Adrenal gland (tissue), 19 donors: ENCODE measurements at places on chromosomes 3 and 15. TPM values are rescaled to one million over a fixed set of nuclear protein-coding genes. Genes with fewer than 3 reads are reported as not detected.
A peak's percentile ranks its signal among the peaks of the same experiment; 100 is the strongest.

DNA sequence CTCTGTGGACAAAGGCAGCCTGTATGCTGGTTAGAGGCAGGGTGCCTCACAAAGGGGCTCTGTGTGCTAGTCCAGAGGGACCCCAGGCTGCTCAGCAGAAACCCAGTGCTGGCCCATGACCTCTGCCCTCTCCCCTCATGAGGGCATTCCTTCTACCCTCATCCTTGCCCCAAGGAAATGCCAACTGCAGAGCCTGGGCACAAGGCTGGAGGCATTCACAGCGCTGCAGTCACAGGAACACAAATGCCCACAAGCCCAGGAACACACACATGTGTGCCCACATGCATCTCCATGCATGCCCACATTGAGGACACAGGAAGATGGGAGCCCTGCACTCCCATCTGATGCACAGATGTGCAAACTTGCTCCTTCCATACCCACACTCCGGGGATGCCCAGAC lies 3.8 kb downstream of the INKA1 start:
- no peak for DNase-seq
- peaks cover 7% of the 10 kb centered on the region for H3K4me1 ChIP-seq
- H3K4me3 ChIP-seq, result no peak overlapping the region
- no peak overlapping the region for H3K27ac ChIP-seq

DNA sequence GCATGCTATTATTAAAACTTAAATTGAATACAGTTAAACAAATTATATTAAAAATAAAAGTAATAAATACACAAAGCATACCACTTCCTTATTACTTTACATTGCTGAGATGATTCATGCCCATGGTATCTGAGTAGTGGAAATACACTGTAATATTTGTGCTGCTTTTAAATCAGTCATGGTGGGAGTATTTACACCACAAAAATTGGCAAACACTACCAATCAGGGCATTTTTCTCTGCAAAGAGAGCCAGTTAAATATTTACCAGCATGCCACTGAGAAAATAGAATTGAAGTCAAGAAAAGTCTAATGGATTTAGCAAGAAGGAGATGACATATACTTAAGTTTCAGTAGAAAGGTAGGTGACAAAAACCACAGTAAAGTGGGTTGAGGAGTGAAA lies 19.6 kb downstream of the PPARG start:
- no peaks in the 10 kb centered on the region for H3K36me3 ChIP-seq
- no peaks in the 10 kb centered on the region for H3K27me3 ChIP-seq
- H3K4me1 ChIP-seq, result no peaks in the 10 kb centered on the region
- H3K27ac ChIP-seq, result no peak overlapping the region

DNA sequence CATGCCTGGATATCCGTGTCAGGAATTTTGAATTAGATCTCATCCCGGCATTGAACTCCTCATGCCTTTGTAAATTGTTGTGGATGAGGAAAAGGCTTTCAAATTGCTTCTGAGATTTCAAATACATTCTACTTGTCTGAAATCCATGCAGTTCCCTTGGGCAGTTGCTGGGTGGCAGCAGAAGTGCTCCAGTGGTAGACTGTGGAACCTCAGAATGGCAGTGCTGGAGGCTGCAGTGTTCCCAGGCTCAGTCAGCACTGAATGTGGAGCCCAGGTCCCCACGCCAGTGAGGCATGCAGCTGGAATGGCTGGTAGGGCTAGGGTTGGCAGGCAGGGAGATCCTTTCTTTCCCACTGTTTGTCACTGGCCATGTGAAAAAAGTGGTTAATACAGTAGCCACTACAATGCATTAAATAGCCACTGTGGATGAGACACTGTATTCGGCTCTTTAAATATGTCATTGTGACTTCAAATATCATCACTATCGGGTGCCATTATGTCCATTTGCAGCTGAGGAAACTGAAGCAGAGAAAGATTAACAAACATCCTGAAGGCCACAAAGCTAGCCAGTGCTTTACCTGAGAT lies 98.6 kb downstream of the TPRG1 start:
- no peaks in the 10 kb centered on the region for H3K36me3 ChIP-seq
- peak; percentile 58 for DNase-seq
- no peaks in the 10 kb centered on the region for H3K27me3 ChIP-seq
- H3K4me1 ChIP-seq, result no peaks in the 10 kb centered on the region

DNA sequence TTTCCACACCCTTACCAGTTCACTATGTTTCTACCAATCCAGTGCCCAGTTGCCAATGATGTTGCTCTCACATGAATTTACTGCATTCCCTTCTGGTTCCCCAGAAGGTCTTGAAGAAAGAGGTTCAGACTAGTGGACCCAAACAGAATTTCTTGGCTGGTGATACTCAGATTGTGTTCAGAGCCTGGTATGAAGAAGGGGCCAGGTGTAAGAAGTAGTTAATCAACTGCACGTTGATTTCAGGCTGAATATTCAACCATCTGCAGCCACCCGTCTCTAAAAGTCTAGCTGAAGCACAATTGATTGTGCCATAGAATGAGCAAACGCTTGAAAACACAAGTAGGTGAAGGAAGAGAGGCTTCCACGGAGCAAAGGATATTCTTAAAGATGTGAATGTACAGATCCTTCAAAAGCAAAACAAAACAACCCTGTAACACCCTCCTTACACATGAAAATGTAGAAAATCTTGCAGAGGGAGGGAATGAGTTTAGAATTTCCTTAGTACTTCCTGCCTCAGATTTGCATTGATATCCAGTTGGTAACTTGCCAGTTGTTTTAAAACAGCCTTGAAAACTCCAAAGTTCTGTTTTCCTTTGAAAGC lies 4.7 kb downstream of the RBMS3 start:
- DNase-seq, result no peak
- peaks cover 8% of the 10 kb centered on the region for H3K4me1 ChIP-seq
- H3K27ac ChIP-seq, result peak overlapping the region; percentile 35
- H3K27me3 ChIP-seq, result no peaks in the 10 kb centered on the region
- peak overlapping the region; percentile 11 for H3K4me3 ChIP-seq
- H3K36me3 ChIP-seq, result no peaks in the 10 kb centered on the region

DNA sequence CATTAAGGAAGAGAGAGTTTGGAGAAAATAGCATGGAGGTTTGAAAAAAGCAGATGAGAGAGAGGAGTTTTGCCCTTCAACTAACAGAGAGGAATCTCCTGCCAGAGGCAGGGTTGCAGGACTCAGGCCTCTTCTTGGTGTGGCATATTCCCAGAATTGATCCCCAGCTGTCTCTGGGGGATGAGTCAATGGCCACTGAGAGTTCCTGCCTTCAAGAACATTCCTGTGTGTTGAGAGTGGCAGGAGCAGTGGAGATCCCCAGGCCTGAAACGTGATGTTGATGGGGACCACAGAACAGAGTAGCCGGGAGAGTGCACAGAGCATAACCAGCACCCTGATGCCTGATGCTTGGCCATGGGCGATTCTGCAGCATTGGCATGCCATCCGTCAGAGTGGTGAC lies 348.4 kb upstream of the THBS1 start:
- no peaks in the 10 kb centered on the region for H3K4me1 ChIP-seq
- H3K27me3 ChIP-seq, result no peaks in the 10 kb centered on the region
- no peak overlapping the region for H3K27ac ChIP-seq
- no peak for DNase-seq
- no peaks in the 10 kb centered on the region for H3K36me3 ChIP-seq
- no peak overlapping the region for H3K4me3 ChIP-seq

DNA sequence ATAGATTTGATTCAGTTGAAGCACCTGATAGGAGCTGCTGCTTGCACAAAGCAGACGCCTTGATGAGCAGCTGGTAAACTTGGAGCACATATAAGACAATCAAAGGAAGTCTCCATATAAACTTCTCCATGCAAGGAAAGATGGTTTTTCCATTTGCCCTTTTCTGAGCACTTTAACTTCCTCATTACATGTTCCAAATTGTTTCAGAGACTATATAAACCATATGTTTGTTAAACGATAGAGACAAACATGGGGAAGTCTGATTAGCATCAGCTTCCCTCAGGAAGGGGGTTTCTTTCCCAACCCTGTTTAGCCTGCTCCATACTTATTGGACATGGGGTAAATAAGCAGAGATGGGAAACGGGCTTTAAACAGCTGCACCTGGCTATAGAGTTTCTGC lies 88.0 kb downstream of the DHX36 start:
- H3K27ac ChIP-seq, result no peak overlapping the region
- no peak for DNase-seq
- no peaks in the 10 kb centered on the region for H3K4me1 ChIP-seq
- no peaks in the 10 kb centered on the region for H3K27me3 ChIP-seq
- no peak overlapping the region for H3K4me3 ChIP-seq
- H3K36me3 ChIP-seq, result no peaks in the 10 kb centered on the region

- DNase-seq, result no peak
- H3K36me3 ChIP-seq, result no peaks in the 10 kb centered on the region
- no peaks in the 10 kb centered on the region for H3K27me3 ChIP-seq
- H3K4me3 ChIP-seq, result no peak overlapping the region
These were observed 13.3 kb upstream of the SH3BP5 start for GRCh38 chr3:15345608-15346137.

GRCh38 chr3:155554777-155555451 lies 190.0 kb downstream of the PLCH1 start:
- H3K4me3 ChIP-seq, result no peak overlapping the region
- H3K4me1 ChIP-seq, result no peaks in the 10 kb centered on the region
- H3K27me3 ChIP-seq, result no peaks in the 10 kb centered on the region
- no peaks in the 10 kb centered on the region for H3K36me3 ChIP-seq

DNA sequence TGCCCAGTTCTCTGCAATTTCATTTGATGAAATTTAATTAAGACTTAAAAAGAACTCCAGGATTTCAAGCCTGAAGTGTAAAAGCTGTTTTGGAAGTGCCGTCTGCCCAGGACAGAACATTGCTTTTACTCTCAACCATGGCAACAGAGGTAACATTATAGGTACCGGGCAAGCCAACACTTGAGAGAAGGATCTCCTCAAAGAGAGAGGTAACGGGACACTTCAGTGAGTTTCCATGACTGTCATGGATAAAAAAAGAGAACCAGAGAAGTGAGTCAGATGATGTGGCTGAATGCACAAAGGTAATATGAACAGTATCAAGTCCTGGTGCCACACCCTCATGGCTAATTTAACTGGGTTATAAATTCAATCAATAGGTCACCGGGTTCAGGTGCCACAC lies 130.2 kb upstream of the LMOD3 start:
- no peaks in the 10 kb centered on the region for H3K36me3 ChIP-seq
- H3K27me3 ChIP-seq, result no peaks in the 10 kb centered on the region
- DNase-seq, result no peak
- H3K27ac ChIP-seq, result no peak overlapping the region
- no peaks in the 10 kb centered on the region for H3K4me1 ChIP-seq

- DNase-seq, result peak; percentile 51
- no peak overlapping the region for H3K27ac ChIP-seq
- H3K4me1 ChIP-seq, result no peaks in the 10 kb centered on the region
- H3K36me3 ChIP-seq, result no peaks in the 10 kb centered on the region
These were observed 42.3 kb upstream of the KLHL25 start for GRCh38 chr15:85837011-85837433.

Gene CHRNA7
- total RNA-seq, result 14.4 TPM

Gene MST1R
- 0.33 TPM for total RNA-seq

Gene ECE2
- 9.3 TPM for total RNA-seq

Gene PROS1
- 19.4 TPM for total RNA-seq
